ENCODE measurements at places on chromosomes 12 and 14.

- DNase-seq: no peak
Observed at GRCh38 chr14:104249706-104250105, 111.3 kb downstream of the KIF26A start.

DNA sequence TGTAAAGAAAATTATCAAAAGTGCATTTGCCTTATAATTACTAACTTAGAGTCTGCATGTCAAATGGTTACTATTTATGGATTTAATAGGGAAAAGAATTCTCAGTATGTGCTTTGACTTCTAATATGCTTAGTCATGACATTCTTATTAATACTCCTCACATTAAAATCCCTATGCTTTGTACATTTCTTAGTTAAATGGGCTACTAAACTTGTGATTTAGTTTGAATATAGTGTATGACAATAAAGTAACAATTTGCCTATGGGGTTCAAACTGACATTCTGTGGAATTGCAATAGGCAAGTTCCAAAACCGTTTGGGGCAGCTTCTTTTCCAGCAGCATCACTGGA lies 361.9 kb upstream of the TMTC1 start:
- no peak for DNase-seq

- DNase-seq: no peak
Observed at GRCh38 chr14:50844391-50844790, 13.4 kb upstream of the NIN start.

DNA sequence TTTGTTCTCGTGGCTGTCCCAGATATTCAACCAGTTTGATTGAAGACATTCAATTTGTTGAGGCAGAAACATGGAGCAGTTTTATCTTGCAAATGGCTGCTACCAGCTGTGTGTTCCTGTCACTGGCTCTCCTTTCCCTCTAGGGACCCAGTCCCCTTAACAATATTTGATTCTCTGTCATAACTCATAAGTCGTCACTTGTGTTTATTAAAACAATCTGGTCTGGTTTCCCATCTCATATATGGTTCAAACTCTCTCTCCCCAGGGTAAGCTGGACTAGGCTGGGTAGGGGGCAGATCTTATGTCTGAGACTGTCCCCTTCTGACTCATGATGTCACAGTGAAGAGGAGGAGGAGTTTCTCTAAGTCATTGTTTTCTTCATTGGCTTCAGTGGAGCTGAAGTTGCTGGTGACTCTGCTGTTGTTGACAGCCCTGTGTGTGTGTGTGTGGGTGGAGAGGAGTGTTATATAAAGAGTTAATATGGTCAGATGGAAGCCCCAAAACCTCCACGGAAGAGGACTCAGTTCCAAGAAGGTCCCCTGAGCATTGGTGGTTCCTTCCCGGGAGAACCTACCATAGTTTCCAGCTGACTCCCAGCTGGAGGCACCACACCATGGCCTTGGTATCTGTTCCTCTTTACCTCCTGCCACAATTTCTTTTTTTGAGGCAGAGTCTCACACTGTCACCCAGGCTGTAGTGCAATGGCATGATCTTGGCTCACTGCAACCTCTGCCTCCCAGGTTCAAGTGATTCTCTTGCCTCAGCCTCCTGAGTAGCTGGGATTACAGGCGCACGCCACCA lies 16.1 kb upstream of the GNG2 start:
- no peak for DNase-seq

DNA sequence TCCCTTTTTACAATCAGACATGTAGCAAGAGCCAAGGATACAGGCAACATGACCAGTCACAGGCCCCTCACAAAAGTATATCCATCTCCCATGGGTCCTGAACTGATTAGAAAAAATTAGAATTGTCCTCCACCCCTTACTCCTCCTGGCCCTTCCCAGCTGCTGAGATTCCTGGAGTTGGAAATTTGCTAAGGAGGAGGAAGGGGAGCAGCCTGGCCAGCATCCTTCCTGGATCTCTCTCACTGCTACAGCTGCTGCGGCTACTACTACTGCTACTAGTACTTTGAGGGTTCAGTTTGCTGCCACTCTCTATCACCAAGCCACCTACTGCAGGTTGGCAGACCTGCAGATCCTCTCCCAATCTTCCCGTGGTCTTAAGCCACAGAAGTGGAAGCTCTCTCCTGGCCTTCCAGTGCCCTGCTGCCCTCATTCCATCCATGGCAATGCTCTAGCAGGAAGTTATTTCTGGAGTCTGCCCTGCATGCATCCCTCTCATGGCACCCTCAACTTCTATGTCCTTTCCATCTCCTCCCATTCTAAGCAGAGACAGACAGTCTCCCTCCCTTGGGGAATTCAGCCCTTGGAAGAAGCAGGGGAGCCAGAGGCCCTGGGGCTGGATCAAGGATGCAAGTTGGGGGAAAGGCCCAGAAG lies 1.0 kb downstream of the ITGA7 start:
- DNase-seq: no peak
